Renal cortical epithelial cell (primary cell): ENCODE measurements at places on chromosomes 6 and 20.

DNA sequence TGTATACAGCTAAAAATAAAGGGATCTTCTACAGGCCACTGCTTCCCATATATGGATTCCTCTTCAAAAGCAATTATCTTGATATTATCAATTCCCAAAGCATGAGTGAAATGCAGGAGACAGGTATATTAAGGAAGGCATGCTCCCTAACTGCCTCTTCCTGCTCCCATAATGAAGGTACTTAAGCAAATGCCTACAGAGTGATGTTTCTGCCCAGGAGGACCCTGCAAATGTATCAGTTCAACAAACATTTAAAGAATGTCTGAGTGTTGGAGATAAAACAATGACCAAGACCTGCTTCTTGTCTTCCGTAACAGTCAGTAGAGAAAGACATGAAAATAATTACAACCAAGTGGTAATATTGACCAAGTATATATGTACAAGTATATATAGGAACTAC is 4.2 kb downstream of the UBE2J1 start:
- DNase-seq: peak; percentile 64

DNA sequence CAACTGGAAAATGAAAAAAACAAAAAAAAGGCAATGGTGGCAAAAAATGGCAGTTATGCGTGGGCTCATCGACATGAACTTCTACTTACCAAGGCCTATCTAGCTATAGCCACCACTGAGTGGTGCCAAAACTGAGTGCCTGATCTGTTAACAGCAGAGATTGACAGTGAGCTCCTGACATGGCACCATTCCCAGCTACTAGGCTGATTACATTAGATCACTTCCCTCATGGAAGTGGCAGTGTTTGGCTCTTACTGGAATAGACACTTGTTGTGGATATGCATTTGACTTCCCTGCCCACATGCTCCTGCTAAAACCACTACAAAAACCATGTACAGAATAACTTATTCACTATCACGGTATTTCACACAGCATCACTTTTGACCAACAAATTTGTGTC is 216.1 kb upstream of the SGK1 start:
- no peak for DNase-seq

DNA sequence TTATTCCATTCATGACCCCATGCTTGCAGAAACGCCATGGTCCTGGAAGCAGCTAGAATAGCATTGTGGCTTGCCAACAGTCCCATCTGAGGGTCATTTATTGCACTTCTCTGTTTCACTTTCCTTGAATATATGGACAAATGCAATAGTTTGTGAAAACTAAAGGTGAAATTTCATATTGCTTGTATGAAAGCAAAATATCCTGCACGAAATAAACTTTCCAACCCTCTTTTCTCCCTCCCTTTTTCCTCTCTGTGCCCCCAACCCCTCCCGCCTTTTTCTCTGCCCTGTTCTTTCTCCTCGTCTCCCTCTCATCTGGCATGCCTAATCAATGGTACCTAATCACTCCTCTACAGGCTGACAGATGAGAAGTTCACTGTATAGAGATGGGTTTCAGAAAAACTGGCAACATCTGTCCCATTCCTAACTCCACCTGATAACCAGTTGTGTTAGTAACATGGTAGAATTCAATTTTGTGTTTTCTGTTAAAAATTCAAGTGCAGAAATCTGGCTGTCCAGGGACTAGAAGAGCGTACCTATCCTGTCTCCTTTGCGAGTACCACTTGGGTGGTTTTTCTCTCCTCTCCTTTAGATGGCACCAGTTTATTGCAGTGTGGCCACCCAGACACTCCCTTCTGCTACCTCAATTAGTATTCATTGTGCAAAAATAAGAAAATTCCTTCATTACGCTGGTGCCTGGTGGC is 198.6 kb downstream of the FOXA2 start:
- DNase-seq: peak; percentile 51

DNA sequence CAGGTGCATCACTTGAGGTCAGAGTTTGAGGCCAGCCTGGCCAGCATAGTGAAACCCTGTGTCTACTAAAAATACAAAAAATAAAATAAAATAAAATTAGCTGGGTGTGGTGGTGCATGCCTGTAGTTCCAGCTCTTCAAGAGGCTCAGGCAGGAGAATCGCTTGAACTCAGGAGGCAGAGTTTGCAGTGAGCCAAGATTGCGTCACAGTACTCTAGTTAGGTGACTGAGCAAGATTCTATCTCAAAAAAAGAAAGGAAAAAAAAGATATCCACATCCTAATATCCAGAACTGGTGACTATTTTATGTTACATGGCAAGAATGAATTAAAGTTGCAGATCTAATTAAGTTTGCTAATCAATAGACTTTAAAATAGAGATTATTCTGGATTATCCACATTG is 32.5 kb downstream of the SCGN start:
- no peak for DNase-seq

GRCh38 chr6:41200296-41200900 is 551 bp downstream of the TREML2 start:
- DNase-seq: peak; percentile 16

DNA sequence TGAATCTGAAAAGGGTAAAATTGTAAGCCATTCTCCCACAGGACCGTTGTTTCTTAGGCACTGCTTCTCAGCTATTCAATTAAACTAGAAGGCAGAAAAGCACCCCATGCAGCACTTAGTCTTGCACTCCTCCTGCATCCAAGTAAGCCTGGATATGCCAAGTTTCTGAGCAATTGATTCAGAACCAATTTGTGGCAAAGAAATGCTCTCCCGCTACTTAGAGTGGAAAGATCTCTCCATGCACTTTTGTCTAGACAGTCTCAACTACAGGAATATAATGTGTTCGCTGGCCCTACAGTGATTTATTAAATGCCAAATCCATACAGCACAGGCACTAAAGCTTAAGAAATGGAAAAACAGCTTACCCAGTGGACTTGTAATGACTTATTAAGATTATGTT is 338.5 kb downstream of the HACE1 start:
- no peak for DNase-seq

DNA sequence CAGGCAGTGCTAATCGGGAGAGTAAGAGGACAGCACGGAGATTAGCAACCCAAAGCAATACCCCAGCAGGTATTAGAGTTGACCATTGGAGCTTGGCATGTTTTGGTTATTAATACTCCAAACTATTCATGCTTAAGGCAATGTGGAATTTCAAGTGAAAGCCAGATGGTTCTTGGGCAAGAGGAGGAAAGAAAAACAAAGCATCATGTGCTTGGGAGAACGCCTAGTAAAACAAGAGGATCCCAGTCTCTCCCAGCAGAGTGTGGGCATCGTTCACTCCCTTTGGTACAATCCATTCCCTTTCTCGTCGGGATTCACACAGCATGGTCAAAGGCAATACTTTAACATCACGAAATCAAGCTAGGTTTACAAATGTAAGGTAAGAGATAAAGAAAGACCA is 349.8 kb downstream of the PRKN start:
- DNase-seq: peak; percentile 80

- no peak for DNase-seq
Measured at GRCh38 chr6:15065261-15065989, 180.4 kb upstream of the JARID2 start.

DNA sequence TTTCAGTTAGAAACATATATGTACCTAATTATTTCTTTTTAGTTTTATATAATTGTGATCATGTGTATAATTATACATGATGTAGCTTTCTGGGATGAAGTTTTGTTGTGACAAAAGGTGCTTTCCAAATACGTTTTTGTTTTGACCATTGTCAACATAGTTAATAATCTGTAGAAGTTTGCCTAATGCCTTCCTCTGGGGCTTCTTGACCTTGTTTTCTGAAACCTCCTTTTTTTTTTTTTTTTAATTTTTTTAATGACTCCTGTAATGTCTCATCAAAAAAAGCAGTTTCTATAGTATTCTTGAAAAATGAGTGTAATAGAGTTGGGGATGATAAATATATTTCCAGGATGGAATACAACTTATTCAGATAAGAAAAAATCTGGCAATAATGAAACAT is 434.7 kb upstream of the SOX4 start:
- peak; percentile 23 for DNase-seq

DNA sequence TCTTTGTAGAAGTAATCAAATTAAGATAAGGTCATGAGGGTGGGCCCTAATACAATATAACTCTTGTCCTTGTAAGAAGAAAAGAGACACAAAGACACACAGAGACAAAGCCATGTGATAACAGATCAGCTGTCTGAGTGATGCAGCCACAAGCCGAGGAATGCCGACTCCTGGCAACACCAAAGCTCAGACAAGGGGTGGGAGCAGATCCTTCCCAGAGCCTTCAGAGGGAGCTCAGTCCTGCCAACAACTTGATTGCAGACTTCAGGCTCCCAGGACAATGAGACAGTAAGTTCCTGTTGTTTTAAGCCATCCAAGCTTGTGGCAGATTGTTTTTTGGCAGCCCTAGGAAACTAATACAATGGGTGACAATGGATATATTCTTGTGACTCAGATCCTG is 325.0 kb upstream of the AGPAT4 start:
- DNase-seq: peak; percentile 10

GRCh38 chr6:89409461-89410035 is 2.5 kb downstream of the RRAGD start:
- DNase-seq: no peak

DNA sequence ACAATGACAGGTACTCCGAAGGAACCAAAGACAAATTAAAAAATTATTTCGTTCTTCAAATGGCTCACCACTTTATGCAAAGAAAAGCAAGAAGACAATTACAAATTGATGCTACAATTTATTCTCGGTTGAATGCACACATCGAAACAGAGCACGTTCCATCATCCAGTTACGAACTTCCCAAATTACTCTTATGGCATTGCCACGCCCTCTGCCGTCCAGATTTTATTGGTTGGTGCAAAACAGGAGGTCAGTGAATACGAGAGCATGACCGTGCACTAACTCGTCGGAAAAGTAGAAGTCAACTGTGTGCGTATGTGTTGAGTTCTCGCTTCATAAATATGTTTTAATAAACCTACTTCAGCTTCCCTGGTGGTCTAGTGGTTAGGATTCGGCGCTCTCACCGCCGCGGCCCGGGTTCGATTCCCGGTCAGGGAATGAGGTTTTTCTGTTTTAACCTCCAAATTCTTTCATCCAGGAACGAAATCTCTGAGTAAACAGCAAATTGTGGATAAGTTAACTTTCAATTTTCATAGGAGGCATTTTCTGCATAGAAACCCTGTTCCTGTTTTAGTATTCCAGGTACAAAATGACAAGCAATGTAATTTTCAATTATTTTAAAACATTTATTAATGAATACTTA is 23.2 kb downstream of the ZNF311 start:
- DNase-seq: peak; percentile 87

DNA sequence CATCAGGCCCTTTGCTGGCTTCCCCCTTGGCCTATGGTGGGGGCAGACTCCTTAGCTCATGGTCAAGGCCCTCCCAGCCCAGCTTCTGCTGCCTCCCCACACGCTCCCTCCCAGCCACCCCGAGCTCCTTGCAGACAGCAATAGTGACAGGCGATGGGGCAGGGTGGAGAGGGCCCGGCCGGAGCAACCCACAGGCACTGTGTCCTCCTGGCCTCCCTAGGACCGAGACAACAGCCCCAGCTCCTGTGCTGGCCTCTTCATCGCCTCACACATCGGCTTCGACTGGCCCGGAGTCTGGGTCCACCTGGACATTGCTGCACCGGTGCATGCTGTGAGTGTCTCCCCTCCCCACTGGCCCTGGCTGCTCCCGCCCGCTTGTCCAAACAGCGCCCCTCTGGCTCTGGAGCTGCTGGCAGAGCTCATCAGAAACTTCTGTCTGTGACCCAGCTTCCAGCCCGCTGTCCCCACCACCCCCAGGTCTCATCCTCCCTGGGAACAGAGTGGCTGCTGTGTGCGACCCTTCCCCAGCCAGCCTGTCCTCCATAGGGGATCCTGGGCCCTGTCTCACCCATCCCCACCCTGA is 21.8 kb downstream of the NPEPL1 start:
- DNase-seq: no peak

DNA sequence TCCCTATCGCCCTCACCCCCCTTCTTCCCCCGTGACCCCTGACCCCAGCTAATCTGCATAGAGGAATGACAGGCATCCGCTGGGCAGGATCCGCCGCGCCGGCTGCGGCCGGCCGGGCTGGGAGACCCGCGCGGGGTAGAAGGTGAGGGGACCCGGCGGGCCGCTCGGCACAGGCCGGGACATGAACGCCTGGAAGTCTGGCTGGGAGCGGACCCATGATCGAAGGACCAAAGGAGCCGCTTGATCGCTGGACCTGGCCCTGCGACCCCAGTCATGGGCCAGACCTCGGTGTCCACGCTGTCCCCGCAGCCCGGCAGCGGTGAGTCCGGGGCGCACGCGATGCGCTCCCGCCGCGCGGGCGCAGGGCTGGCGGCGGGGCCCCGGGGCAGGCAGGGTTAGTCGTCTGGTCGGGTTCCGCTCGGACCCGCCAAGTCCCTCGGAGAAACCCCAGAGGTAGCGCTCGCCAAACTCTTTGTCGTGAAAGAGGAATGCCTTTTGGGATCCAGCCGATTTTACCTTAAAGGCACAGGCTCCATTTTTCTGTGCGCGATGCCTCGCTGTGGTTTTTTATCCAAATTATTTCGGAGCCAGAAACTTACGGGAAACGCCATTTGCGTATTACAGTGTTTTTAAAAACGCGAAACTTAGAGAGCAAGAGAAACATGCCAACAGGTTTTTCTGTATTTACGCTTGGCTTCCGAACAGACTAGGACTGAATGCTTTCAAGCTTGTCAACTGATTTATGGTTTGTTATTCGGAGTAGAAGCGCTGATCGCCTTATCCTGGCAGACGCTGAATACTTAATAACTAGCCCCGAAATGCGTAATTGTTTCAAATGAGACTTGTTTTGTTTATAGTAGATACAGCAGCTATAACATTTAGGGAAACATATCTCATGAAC is at the start of gene PHACTR2:
TSS of gene PHACTR2 (plus strand) at position 75 of the 901 bp plus-strand sequence. CDS start at position 274, 199 bp downstream.
- DNase-seq: peak; percentile 58

- no peak for DNase-seq
Measured at GRCh38 chr6:2819978-2820377, 21.7 kb downstream of the SERPINB1 start.

DNA sequence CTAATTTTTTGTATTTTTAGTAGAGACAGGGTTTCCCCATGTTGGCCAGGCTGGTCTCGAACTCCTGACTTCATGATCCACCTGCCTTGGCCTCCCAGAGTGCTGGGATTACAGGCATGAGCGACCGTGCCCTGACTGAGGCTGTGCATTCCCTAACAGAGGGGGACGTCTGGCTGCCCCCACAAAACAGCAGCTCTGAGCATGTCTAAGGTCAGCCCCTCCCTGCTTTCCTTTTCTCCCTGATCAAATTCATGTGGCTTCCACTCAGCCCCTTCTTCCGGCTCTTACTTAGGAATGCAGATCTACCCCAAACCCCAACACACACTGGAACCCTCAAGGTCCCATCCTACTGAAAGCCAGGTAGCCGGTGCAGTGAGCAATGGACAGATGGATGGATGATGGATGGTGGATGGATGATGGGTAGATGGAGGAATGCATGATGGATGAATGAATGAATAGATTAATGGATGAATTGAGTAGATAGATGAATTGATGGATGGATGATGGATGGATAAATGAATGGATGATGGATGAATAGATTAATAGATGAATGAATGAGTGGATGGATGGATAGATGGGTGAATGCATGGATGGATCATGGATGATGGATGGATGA is 91.5 kb upstream of the BHLHE23 start:
- DNase-seq: no peak

DNA sequence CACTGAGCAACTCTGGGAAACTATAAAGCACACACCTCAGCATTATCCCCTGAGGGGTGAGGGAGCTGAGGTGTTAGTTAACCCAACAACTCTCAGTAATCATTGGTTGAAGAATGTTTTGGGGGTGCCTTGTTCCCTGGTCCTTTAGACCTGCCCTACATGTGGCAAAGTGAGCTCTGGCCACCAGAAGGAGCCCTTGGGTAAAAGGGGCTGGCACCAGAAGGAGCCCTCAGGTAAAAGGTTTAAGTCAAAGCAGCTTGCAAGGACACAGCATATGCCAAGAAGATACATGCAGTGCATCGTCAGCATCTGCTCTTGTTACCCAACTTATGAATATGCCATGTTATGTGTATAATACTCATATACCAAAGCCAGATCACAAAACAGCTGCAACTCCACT is 1081.7 kb downstream of the KIF16B start:
- peak; percentile 4 for DNase-seq
